ENCODE measurements at places on chromosomes 2 and 18.
A peak's percentile ranks its signal among the peaks of the same experiment; 100 is the strongest.

- DNase-seq: peak; percentile 57
Measured at GRCh38 chr2:42132966-42133641, 36.0 kb upstream of the EML4 start.

GRCh38 chr2:104384961-104385360 is 469.0 kb upstream of the POU3F3 start:
- DNase-seq: no peak

DNA sequence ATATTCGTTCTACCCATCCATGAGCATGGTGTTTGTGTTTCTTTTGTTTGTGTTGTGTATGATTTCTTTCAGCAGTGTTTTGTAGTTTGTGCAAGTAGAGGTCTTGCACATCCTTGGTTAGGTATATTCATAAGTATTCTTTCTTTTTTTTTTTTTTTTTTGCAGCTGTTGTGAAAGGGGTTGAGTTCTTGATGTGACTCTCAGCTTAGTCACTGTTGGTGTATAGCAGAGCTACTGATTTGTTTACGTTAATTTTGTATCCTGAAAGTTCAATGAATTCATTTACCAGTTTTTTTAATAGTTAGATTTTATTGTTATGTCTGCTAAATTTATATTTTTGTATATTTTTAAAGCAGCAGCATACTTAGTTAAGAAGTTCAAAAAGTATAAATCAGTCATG is 834.4 kb upstream of the NRXN1 start:
- no peak for DNase-seq

DNA sequence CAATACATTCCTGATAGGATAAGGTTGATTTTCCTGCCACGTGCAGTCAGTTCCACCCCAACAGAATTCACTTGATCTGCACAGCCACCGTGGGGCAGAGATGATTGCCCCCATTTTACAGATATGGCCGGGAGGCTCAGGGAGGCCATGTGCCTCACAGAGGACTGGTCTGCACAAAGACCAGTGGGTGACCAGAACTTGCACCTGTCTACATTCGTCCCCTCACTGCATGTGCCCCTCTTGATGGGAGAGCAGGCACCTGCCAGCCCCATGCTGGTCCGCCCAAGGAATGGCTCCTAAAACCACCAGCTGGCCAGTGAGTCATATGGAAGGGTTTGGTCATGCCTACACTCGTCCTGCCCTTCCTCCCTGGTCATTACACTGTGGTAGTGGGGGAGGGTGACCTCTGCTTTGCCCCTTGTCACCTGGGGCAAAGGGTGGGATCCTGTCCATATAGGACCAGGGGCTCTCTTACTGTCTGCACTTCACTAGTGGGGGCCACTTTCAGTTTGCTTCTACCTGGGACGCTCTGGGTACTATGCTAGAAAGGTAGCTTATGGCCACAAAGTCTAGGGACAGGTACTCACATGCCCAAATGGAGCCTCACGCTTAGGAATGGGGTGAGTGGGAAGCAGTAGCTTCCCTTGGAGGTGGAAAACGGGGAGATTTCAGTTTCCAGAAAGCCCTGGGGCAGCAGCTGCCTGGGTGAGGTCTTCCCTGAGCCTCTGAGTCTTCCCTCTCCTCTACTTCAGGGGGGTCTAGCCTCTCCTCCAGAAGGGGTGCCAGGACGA is 14.7 kb downstream of the RRM2 start:
- DNase-seq: no peak

GRCh38 chr2:202221873-202222272 is 16.5 kb downstream of the SUMO1 start:
- DNase-seq: no peak

- peak; percentile 44 for DNase-seq
Measured at GRCh38 chr2:207334624-207335371, 169.1 kb upstream of the KLF7 start.

DNA sequence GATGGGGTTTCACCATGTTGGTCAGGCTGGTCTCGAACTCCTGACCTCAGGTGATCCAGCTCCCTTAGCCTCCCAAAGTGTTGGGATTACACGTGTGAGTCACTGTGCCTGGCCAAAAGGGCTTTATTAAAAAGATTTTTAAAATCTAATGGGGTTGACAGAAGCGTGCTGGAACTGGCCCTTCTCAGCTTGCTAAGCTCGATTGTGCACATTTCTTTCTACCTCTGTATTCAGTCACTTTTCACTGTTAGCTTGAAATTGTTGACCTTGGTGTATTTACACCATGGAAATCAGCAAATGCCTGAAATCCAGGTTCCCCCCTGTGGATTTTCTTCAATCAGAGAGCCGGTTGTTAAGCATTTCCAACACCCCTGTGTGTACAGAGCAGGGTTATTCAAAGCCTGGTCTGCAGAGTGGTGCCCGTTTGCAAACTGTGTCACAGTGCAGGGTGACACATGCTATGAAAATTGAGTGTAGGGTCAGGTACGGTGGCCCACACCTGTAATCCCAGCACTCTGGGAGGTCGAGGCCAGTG is 140.2 kb downstream of the TGIF1 start:
- DNase-seq: no peak

GRCh38 chr2:164764996-164765395 is 76.6 kb downstream of the COBLL1 start:
- DNase-seq: no peak

DNA sequence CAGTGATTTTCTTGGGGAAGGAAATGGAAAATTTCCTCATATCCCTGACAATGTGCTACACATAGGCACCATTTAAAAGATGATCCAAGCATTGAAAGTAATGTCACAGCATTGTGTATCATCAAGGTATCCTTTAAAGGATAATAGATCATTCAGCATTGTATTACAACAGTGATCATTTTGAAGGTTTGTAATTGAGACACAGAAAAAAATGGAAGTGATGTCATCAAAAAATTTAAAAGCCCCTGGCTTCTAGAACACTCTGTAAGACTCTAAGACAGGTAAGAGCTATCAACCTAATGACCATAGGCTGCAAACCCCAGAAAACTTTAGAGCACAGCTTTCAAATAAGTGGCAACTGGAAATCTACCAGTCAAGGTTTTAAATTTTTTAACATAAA is 271.4 kb downstream of the ETAA1 start:
- no peak for DNase-seq

- DNase-seq: no peak
Measured at GRCh38 chr2:208571764-208572131, 165.2 kb downstream of the PTH2R start.

DNA sequence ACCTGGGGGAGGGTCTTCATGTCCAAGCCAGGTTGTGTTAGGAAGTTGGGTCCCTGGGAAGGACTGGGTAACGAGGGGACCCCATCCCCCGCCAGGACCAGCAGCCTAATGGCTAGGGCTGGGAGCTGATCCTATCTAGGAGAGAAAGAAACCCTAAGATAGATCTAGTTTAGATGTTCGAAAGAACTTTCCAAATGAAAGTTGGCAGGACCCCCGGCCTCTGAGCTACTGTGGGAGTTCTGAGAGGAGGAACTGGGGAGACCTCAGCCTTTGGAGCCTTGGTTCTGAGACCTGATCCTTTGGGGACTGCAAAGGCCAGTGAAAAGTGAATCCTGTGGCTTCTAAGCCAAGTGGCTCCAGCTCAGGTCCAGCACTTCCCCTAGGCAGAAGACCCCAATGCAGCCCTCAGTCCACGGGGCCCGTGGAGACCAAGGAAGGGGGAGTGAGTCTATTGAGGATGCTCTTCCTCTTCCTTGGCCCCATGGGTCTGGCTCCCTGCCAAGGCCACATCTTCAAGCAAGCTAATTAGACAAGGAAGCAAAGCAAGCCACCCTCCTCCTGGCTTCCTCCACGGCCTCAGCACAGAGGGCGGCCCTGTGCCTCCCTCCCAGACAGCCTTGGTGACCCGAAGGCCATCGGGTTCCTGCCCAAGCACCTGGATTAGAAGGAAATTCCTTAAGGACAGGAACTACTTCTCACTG is 23.5 kb downstream of the CCT7 start:
- no peak for DNase-seq

GRCh38 chr2:217774232-217774631 is 228.6 kb downstream of the TNS1 start:
- DNase-seq: no peak

DNA sequence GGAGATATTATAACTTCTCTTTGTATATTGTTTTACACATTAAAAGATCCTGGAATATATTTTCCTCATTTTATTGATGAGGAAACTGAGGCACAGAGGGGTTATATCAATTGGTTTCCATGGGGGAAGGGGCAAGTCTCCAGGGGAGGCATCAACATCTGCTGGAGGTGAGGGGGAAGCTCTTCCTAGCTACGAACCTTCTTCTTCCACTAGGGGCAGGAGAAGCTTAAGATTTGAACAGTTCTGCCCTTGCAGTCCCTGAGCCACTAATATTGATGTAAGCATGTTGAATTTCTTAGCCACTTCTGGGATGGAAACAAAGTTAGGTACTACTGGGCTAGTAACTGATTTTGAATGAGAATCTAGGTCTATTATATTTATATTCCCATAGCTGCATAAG is 140.1 kb upstream of the AQP4 start:
- no peak for DNase-seq

- no peak for DNase-seq
Measured at GRCh38 chr2:170029551-170029950, 148.4 kb upstream of the MYO3B start.

GRCh38 chr18:683531-683930 is 26.1 kb downstream of the TYMS start:
- DNase-seq: no peak

GRCh38 chr2:23286758-23287704 is 97.9 kb upstream of the KLHL29 start:
- DNase-seq: no peak

DNA sequence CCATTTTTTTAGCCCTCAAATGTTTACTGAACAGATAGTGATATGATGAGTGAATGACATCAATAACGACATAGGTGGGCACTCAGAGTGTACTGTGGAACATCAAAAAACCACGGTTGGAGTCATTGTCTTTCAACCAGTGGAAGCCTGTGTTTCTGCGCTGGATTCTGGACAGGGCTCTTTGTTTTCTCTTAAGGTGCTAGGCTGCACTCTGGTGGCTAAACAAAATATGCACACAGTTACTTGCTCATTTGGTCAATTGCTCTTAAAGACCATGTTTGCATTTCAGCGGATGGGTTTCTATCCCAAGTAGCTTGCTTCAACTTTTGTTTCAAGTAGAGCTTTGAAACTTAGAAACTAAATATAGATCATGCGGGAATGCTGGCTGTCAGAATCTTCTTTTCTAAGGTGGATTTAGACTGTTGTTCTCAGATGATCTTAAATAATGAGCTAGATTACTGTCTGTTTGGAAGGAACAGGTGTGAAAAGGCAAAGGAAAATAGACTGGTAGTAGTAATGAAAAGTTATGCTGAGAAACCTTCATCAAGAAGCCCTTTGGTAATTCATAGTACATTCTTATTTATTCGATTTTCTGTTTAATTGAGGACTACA is 48.5 kb upstream of the LYPD6B start:
- DNase-seq: no peak

- no peak for DNase-seq
Measured at GRCh38 chr2:25524507-25524906, 148.9 kb downstream of the DTNB start.

DNA sequence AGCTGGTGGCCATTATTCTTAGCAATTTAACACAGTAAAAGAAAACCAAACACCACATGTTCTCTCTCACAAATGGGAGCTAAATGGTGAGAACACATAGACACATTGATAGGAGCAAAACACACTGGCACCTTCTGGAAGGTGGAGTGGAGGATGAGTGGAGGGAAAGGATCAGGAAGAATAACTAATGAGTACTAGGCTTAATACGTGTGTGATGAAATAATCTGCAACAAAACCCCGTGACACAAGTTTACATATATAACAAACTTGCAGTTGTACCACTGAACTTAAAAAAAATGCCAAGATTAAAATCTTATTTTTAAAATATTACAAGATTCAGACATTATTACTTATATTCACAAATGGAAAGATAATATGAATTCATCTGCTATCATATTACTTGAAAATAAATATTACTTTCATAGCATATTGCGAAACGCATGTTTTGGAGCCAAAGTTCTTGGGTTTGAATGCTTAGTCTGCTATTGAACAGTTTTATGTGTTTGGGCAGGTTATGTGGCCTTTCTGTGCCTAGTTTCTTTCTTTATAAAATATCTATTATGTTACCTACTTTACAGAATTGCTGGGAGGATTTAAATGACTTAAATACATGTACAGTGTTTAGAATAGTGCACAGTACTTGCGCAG is 20.5 kb downstream of the ANKRD62 start:
- DNase-seq: no peak

DNA sequence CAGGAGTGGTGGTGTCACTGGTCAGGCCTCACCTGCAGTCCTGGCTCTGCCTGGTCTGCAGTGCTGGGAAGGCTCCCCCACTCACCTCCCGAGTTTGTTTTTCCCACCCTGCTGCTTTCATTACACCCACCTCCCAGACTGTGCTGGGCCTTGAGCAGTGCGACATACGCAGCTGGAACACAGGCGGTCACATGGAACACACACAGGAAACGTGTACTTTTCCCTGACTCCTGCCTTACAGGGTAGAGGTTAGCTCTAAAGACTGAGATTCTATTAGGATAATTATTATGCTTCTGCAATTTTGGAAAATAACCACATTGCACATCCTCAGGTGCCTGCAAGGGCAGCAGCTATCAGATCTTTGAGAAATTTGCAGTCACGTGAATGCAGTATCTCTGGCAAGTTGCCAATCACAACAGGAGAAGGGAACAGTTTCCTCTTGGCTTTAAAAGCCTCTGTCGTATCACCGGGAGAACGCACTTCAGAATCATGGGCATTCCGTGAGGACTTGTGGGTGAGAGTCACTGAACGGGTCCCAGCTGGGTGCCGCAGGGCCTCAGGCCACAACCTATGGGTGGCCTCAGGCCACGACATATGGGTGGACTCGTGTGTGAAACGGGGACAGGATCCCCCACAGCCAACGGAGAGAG is 136.5 kb downstream of the ZNF236 start:
- DNase-seq: no peak

DNA sequence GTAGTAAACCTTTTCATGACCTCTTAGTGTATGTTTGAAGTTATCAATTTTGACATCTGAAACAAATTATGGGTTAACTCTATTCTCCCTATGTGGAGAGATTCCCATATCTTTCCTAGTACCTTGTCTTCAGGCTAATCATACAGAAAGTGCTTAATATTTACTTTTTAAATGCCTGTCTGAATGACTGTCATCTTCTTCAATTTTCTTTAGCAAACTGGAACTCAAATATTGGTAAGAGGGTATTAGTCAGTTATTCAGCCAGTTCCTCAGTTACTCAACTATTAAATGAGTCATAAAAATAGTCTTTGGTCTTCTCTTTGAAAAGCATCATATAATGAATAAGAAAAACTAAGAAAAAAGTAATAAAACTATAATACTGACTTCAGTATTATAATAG is 1038.0 kb upstream of the PIK3C3 start:
- DNase-seq: no peak

DNA sequence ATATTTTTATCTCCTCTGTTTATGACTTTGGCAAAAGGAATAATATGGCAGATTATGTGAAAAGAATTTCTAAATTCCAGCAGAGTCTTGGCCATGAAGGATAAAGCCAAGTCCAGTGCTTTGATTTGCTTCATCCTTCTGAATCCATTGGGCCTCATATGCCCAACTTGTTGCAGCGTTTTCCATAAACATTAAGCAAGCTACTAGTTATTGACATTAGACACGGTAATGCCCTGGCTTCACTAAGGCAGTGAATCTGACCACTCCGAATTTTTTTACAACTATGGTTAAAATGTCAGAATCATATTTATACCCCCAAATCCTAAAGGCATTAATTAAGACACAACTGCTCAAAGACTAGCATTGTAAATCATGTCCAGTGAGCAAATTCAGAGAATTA is 79.8 kb downstream of the MAPRE2 start:
- no peak for DNase-seq

Data from omental fat pad (tissue), 4 donors.